Spinal cord (tissue), 10 donors: ENCODE measurements at places on chromosomes 6 and 20. TPM values are rescaled to one million over a fixed set of nuclear protein-coding genes. Genes with fewer than 3 reads are reported as not detected.

- no peak overlapping the region for H3K27ac ChIP-seq
- DNase-seq: no peak
- peaks cover 15% of the 10 kb centered on the region for H3K4me1 ChIP-seq
- no peaks in the 10 kb centered on the region for H3K36me3 ChIP-seq
- no peak overlapping the region for H3K4me3 ChIP-seq
- peaks cover 23% of the 10 kb centered on the region for H3K27me3 ChIP-seq
Observed at GRCh38 chr6:133236932-133237331, 4.2 kb upstream of the EYA4 start.

DNA sequence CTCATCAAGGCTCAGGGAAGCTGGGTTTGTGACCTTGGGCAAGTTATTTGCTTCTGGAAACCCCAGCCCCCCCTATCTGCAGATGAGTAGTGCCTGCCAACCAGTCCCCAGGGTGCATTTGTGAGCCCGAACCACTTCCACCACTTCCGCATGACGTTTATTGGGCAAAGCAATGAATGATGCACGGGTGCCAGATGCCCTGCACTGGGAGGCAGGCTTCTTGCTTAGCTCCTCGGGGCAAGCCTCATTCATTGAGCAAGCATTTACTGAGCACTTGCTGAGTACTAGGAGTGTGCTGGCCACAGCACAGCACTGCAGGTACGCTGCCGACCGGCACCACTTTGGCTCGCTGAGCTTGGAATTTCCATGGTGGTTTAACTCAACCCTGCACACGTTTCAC, 60.2 kb downstream of the GNAS-AS1 start:
- no peak for DNase-seq
- H3K36me3 ChIP-seq: no peaks in the 10 kb centered on the region
- H3K27ac ChIP-seq: no peak overlapping the region

GRCh38 chr20:50513169-50514034, 3.2 kb downstream of the PTPN1 start:
- peaks cover 7% of the 10 kb centered on the region for H3K4me1 ChIP-seq
- H3K27me3 ChIP-seq: no peaks in the 10 kb centered on the region
- no peaks in the 10 kb centered on the region for H3K36me3 ChIP-seq
- no peak for DNase-seq
- H3K27ac ChIP-seq: no peak overlapping the region

OVOL2 gene
- total RNA-seq: not detected

GRCh38 chr6:140364916-140365315, 990.5 kb upstream of the CITED2 start:
- no peaks in the 10 kb centered on the region for H3K27me3 ChIP-seq
- H3K36me3 ChIP-seq: no peaks in the 10 kb centered on the region
- H3K4me1 ChIP-seq: no peaks in the 10 kb centered on the region
- H3K4me3 ChIP-seq: no peak overlapping the region
- H3K27ac ChIP-seq: no peak overlapping the region
- DNase-seq: no peak

DNA sequence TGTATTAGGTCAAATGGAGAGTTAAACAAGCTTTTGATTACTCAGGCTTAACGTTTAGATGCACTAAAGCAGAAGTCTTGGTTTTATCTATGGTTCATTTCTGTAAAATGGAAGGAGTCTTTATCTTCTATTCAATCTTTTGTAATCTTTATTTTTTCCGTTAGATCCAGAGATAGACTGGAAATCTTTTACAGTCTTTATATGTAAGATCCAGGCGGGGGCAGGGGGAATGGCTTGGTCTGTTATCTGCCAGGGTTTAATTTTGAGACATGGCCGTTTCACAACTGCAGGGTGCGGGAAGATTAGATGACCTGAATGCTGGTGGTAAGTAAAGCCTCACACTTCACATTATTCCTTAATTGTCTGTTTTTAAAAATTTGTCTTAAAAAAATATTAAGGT, 3.7 kb downstream of the AKAP12 start:
- no peak for DNase-seq
- H3K4me1 ChIP-seq: peaks cover 11% of the 10 kb centered on the region
- no peaks in the 10 kb centered on the region for H3K36me3 ChIP-seq
- no peaks in the 10 kb centered on the region for H3K27me3 ChIP-seq
- H3K4me3 ChIP-seq: peak overlapping the region; percentile 96
- H3K27ac ChIP-seq: peak overlapping the region; percentile 96

MTFR2 gene
- total RNA-seq: 0.66 TPM

GRCh38 chr6:62446647-62447316, 160.8 kb upstream of the KHDRBS2 start:
- no peak overlapping the region for H3K27ac ChIP-seq
- no peaks in the 10 kb centered on the region for H3K36me3 ChIP-seq
- DNase-seq: no peak
- H3K4me1 ChIP-seq: no peaks in the 10 kb centered on the region

DNA sequence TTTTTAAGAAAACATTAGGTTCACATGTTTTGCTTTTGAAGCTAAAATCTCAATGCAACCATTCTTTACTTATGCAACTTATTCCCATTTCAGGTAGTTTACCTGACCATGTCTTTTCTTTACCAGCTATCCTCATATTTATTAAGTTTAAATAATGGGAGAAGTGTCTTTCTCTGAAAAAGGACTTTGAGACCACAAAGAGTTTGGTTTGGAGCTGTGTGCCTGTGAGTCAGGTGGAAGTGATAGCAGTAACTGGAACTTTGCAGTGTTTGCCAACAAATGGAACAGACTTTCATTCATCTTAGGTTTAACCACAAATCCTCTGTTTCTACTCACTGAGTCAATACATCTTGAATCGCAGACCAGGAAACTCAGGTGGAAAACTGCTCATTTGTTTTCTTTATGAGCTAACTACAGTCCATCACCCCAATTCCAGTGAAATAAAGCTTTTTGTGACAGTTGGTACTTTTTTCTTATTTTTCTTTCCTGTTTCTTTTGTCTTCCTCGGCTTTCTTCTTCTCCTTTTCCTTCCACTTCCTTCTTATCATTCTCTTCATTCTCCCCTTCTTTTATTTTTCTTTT, 148.3 kb upstream of the RIN2 start:
- H3K36me3 ChIP-seq: no peaks in the 10 kb centered on the region
- H3K4me3 ChIP-seq: no peak overlapping the region
- H3K27me3 ChIP-seq: no peaks in the 10 kb centered on the region
- peaks cover 3% of the 10 kb centered on the region for H3K4me1 ChIP-seq
- no peak overlapping the region for H3K27ac ChIP-seq
- DNase-seq: no peak

WFDC12 gene
- total RNA-seq: not detected

- no peaks in the 10 kb centered on the region for H3K36me3 ChIP-seq
- no peak overlapping the region for H3K27ac ChIP-seq
- no peaks in the 10 kb centered on the region for H3K4me1 ChIP-seq
- H3K27me3 ChIP-seq: no peaks in the 10 kb centered on the region
Observed at GRCh38 chr6:52249078-52249477, 4.8 kb upstream of the IL17F start.
